Activated CD8-positive, alpha-beta T cell treated with anti-CD3 and anti-CD28 coated beads for 36 hours (primary cell): ENCODE measurements at places on chromosomes 7 and 10. TPM values are rescaled to one million over a fixed set of nuclear protein-coding genes. Genes with fewer than 3 reads are reported as not detected.

GRCh38 chr10:133335246-133336117 lies 1.2 kb downstream of the CALY start:
- peak; percentile 90 for DNase-seq

DNA sequence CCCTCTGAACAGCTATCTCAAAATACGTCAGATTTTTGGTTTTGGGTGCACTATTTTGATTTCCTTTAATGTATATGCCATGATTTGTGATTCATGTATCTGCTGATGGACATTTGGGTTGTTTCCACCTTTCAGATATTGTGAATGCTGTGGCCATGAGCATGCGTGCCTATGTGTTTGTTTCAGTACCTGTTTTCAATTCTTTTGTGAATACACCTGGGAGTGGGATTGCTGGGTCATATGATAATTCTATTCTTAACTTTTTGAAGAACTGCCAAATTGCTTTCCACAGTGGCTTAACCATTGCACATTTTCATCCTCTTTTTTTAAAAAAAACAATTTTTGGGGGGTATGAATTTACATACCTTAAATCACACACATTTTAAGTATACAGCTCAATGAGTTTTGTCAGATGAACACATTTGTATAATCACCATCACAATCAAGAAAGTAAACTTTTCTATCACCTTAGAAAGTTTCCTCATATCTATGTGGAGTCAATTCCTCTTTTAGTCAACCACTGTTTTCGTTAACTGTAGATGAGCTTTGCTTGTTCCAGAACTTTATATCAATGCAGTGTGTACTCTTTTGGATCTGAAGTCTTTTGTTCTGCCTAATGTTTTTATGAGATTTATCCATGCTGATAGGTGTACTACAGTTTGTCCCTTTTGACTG lies 36.9 kb downstream of the CYP26A1 start:
- no peak for DNase-seq

Gene PRKAR2B
- total RNA-seq = 1.1 TPM

DNA sequence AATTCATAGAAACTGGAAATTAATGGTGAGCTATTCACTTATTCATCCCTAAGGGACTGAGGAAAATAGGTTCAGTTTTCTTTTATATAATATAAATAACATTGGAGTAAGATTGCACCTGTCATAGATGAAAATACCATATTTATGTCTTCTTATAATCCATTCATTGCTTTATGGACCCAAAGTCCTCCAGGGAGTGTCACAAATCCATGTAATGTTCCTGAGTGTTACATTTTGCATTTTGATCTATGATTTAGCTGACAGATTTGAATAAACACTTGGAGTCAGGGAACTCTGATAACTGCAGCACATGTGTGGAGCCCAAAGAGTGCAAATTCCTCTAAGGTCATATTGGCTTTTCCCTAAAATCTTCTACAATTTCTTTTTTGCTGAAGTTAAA lies 484.3 kb downstream of the MDFIC start:
- no peak for DNase-seq

DNA sequence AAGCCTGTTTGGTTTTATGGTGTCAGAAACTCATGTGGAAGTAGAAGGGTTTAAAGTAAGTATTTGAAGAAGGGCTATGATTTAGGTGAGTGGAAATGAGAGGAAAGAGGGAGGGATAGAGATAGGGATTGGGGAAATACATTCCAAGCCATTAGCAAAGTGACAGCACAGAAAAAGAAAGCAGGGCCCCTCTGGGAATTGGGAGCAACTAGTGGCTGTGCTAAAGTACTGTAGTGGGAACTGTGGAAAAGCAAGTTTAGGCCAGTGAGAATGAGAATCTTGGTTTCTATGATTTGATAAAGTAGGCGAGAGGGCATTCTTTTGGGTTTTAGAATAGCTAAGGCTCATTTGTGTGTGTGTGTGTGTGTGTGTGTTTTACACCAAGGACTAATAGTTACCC lies 5.0 kb downstream of the PRKG1 start:
- DNase-seq = no peak

GRCh38 chr10:132879408-132880127 lies 62.8 kb downstream of the CFAP46 start:
- no peak for DNase-seq

DNA sequence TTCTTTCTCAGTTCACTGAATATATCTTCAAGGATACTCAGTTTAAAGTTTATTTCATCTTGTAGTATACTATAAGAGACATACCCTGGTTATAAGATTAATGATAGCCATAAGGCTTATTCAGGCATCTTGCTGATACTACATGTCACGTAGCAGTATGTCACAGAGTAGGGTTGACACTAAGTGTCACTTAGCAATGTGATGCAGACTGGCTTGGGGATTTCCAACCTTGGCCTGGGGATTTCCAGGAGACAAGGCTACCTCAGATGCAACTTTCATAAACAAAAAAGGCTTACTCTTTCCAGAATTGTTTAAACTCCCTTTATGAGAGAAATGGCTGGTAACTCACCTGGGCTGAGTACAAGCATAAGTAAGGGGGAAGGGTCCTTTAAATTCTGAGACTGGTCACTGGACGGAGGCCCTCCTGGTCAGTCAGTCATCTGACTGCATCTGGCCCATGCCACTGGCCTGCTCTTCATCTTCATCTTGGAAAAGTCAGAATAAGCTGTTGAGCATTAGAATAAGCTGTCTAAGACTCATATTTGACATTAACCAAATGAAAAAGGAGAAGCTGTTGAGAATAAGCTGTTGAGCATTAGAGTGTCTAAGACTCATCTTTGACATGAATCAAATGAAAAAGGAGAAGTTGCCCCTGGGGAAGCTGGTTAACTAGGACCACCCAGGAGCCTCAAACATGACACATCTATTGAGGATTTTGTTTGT lies 9.5 kb downstream of the SLC13A1 start:
- DNase-seq = peak; percentile 43

Gene TAS2R16
- not detected for total RNA-seq

Gene CHAT
- total RNA-seq = not detected

DNA sequence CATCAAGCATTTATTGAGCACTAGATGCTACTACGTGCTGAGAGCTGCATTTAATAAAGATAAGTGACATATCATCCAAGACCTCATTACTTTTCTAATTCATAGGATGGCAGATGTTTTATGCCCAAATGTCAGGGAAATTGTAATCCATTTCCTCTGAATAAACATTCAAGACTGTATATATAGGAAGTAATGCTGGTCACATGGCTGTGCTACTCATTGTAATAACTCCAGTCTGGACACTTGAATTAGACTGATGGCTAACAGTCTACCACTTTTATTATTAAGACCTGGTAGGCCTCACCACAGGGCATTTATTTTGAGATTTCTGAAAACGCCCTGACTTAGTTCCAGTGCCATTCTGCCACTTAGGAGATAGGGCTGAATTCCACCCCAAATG lies 36.6 kb downstream of the PIK3AP1 start:
- no peak for DNase-seq

Gene GPR15LG
- not detected for total RNA-seq

- no peak for DNase-seq
These were observed 114.0 kb downstream of the GRID1 start for GRCh38 chr10:86252556-86252955.

- no peak for DNase-seq
These were observed 48.2 kb downstream of the DNAJC12 start for GRCh38 chr10:67789769-67790168.

DNA sequence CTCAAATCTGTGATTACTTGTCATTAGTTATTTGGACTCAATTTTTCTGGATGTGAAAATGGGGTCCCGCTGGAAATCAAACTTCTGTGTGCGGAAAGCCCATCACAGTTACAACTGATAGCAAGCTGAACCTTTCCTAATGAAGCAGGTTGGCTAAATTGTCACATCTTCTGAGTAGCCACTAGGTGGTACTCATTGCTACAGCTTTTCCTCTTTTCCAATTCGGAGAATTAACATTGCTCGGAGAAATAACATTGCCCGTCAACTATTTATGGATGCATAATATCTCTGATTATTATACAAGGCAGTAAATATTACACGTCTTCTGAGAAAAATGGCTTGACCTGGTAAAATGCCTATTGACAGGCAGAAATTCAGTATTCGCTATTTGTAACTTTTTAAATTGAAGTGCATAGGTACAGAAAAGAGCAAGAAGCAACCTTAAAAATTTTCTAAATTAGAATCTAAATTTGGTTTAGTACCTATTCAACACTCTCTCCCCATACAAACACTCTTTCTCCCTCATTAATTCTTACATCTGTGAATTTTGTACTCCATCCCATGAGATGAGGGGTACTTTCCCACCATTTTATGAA lies 17.3 kb upstream of the BLOC1S2 start:
- no peak for DNase-seq

DNA sequence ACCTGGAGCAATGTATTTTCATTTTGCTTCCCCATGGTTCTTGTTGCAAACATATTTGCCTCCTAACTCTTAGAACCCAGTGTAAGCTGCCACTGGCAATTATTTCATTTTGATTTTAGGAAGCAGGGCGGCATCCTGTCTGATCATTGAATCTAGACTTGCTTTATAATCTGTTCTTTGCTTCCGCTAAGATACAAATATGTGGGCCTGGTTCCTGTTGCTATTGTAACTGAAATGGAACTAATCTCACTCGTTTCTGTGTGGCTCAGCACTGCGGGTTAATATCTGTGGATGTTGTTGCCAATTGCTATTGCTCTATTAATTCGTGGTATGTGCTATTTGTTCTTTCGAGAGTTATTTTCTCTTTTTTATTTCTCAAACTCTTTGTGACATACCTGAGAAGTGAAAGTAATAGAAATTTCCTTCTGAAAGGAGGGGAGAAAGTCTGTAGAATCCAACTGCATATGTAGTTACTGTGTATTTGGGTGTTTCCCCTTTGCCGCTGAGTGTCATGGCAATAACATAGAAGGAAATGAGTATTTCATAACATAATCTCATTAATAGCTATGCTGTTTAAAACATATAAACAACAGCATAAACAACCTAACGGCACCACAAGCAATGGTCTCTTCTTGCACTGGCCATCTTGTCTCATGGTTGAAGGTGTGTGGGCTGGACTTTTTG lies 62.4 kb downstream of the FZD1 start:
- DNase-seq = no peak

Gene GPRIN2
- not detected for total RNA-seq

Gene ACTL6B
- not detected for total RNA-seq

GRCh38 chr10:10996966-10997620 lies 20.6 kb upstream of the CELF2 start:
- DNase-seq = no peak

DNA sequence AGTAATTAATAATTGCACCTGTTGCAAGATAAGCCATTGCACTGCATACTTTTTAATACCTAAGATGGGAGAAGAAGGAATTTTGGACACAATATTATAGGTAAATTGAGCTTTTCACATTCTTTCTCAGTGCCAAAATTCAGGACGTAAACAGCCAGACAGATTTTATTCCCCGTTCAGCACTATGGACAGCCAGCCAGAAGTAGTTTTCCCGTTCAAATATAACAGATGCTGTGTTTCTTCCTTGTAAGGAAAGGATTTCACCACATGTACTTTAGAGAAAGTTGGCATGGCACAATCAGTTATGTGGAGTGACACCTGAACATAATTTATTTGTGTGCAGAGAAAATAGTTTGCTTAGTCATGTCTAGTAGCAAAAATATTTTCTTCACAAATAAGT lies 34.8 kb downstream of the SEMA3E start:
- DNase-seq = no peak

DNA sequence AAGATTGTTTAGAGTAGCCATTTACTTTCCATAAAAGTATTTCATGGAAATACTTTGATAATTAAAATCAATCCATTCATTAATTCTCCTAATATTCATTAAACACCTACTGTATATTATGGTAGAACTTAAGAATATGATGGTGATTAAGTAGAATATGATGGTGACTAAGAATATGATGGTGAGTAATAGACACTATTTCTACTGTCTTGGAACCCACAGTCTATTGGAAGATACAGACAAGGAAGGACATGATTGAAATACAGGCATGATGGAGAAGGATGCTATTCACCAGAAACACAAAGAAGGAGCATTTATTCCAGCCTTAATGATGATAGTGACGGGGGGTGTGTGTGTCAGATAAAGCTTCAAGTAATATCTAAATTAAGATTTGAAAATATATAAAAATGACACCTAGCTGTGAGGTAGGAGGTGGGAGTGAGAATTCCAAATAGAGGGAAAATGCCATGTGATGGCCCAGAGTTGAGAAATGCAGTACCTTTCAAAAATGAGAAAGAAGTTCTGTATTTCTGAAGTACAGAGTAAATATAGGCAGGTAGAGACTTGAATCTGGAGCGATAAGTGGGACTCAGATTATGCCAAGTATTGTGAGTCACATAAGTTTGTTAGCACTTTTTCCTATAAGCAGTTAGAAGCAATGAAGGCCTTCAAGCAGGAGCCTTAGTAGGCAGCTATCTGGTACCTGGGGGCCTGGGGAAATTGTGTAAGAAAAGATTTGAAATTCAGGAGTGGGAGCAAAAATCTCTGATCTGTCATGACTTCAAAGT lies 12.5 kb upstream of the CDK13 start:
- no peak for DNase-seq

Gene ZC3HAV1
- total RNA-seq = 125 TPM

GRCh38 chr7:137032436-137032835 lies 164.0 kb downstream of the CHRM2 start:
- no peak for DNase-seq

- DNase-seq = peak; percentile 30
These were observed 233.9 kb downstream of the DNAJB6 start for GRCh38 chr7:157570531-157571200.

Gene SPDYE8
- not detected for total RNA-seq

- no peak for DNase-seq
These were observed 614.1 kb upstream of the FZD8 start for GRCh38 chr10:36256166-36256565.

Gene DPP6
- not detected for total RNA-seq

- no peak for DNase-seq
These were observed 303.9 kb upstream of the NRG3 start for GRCh38 chr10:81570878-81571794.

GRCh38 chr7:109094-109493 lies 83.3 kb upstream of the FAM20C start:
- DNase-seq = no peak

Gene CALML3
- total RNA-seq = not detected

Gene UNC5B
- 0.07 TPM for total RNA-seq

- DNase-seq = no peak
These were observed 116.9 kb downstream of the WDR37 start for GRCh38 chr10:1173091-1173490.

DNA sequence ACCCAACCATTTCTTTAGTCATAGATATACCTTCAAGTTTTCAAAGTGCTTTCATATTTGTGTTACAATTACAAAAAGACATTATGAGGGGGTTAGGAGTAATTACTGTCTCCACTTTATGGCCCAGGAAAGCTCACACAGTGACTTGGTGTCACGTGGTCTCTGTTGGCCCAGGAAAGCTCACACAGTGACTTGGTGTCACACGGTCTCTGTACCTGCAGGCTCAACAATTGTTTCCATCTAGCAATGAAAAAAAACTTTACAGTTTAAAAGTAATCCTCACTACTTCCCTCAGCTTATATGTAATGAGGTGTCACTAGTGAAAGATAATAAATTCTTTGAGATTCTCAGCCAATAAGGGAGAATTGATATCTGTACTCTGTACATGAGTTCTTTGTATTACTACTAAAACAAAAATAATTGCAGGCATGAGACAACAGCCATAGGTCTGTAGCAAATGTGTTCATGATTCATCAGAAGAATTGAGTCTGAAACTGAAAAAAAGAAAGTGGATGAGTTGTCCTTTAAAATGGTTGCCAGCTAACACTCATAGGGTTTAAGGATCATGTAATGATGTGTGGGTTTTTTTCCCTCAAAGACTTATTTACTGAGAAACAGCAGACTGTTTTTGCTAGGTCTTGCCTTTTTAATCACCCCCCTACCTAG lies 10.9 kb downstream of the OGDH start:
- peak; percentile 61 for DNase-seq

Gene COL28A1
- total RNA-seq = not detected
